ENCODE measurements at places on chromosomes 5 and 9.

DNA sequence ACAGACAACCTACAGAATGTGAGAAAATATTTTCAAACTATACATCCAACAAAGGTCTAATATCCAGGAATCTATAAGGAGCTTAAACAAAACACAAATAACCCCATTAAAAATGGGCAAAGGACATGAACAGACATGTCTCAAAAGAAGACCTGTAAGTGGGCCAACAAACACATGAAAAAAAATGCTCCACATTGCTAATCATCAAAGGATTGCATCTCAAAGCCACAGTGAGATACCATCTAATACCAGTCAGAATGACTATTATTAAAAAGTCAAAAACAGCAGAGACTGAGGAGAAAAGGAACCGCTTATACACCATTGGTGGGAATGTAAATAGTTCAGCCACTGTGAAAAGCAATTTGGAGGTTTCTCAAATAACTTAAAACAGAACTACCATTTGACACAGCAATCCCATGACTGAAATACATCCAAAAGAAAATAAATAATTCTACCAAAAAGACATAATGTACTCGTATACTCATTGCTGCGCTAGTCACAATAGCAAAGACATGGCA is 39.1 kb upstream of the C5orf63 start:
- DNase-seq, result no peak

DNA sequence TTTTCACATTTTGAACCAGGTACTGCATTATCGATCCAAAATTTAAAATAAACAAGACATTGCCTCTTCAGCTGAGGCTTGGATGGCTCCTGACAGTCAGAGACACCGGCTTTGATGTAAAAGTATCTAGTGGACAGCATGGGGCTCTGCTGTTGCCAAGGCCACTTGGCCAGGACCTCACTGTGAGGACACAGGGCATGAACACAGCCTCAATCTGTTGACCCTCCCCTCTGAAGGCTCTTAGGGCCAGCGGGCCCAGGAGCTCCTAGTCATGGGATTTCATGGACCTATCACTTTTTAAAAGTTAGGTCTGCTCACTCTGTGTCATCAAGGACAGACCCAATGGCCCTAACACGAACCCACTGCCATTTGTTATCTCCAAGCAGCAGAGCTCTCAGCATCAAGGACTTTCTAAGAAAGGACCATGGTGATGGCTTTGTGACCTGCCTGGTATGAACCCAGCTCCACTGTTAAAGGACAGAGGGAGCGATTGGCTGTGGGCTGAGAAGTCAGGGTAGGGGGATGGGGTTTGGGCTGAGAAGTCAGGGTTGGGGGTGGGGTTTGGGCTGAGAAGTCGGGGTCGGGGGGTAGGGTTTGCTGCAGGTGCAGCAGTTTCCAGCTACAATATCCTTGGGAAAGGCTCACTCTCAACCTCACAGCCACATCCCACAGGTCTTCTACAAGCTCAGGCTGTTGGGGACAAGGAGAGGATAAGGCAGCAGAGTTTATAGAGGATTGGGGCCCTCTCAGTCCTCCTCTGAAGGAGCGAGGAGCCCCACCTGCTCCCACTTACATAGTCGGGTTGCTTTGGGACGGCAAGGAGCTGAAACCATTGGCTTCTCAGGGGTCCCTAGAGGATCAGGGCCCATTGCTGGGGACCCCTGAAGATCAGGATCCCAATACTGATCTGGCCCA is 146.8 kb downstream of the BARX1 start:
- DNase-seq, result no peak

GRCh38 chr5:33650911-33651310 is 210.1 kb downstream of the TARS1 start:
- DNase-seq, result no peak

GRCh38 chr9:121830441-121831140 is 179.2 kb downstream of the DAB2IP start:
- no peak for DNase-seq

DNA sequence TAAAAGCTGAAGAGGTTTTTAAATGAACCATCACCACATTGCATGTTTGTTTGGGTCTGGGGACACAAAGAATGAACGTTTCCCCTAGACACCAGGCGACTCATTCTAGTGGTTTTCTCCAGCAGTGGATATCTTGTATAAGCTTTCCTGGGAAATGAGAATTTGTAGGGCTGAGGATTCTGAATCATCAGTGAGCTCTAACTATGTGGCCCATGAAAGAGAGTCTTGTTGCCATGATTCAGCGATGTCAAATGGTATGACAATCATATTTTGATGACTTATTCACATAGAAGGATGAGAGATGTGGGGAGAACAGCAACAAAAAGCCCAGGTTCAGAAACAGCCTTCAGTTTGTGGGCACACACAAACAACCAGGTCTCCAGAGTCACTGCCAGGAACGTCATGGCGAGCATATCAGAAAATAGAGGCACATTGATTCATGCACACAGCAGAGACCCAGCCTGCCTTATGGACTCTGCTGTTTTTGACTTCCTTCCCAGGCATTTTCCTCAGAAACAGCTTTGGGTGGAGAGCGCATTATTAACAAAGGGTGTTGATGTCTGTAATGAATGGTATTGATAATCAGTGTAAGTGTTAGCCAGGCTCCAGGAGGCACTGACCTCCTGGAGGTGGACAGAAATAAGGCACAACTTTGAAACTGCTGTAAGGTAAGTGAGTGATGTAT is 13.3 kb downstream of the ZNF474 start:
- DNase-seq, result no peak

DNA sequence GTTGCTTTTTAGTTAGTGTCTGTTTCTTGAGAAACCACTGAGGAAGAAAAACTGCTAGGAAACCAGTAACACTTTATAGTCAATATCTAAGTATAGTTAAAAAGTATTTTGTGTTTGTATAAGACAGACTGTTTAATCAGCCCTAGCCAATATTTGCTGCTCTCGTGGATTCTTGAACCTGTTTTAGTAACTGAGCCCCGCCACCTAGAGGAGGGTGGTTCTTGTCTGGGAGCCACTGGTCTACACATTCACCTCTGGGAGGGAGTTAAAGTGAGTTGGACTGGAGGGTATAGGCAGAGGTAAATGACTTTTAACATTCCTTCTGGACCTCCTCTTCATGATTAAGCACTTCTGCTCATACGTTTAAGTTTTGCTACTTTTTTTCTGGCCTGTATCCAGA is 117.2 kb downstream of the SPATA31D1 start:
- DNase-seq, result no peak

DNA sequence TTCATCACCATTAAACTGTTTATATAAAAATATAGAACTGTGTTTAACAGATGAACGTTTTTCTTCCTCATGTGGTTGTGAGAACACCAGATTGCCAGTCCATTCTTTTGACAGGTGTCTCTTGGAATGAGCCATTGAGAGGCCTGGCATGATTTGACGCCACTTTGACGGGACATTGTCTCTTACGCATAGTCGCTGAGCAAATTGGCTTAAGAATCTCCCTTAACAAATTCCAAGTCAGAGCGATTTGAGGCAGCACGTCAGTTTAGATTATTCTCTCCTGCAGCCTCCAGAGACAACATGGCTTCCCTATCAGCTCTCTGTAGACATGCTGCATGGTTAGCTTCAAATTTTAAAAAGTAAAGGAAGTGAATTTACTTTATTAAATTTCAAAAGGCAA is 510.7 kb upstream of the ACO1 start:
- no peak for DNase-seq

DNA sequence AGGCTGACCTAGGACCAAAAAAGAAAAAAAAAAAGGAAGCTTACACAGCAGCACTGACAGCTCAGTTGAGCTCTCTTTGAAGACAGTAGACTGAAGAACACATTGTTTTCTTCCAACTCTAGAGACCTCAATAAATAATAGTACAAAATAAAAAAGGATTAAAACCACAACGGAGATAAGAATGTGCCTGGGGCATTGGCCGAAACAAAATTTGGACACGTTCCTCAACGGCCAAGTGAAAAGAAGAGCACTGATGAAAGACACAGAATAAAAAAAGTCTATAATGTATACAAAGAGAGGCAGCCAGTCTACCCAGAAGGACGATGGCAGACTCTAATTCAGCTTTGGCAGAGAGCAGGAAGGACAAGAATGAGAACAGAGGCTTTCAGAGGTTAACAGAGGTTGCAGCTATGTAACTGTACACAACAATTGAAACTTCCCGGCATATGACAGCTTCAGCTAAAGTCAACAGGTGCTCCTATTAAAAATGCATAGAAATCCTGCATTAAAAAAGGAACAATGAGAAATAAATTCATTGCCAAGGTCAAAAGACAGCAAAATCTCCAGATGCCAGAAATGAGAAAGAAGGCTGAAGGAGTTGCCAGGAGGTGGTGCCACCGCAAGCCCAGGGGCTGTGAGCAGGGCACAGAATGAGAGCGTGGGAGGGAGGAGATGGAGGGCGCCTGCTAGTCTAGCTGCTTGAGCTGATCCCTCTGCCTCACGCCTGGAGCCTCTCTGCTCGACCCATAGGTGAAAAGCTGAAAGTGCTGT is 113.9 kb downstream of the DCP2 start:
- no peak for DNase-seq

- no peak for DNase-seq
These were observed 20.6 kb upstream of the PTGES start for GRCh38 chr9:129773262-129774048.

GRCh38 chr9:126330536-126330935 is 3.9 kb downstream of the MVB12B start:
- DNase-seq, result no peak

GRCh38 chr5:83551821-83552220 is 80.3 kb downstream of the VCAN start:
- no peak for DNase-seq

DNA sequence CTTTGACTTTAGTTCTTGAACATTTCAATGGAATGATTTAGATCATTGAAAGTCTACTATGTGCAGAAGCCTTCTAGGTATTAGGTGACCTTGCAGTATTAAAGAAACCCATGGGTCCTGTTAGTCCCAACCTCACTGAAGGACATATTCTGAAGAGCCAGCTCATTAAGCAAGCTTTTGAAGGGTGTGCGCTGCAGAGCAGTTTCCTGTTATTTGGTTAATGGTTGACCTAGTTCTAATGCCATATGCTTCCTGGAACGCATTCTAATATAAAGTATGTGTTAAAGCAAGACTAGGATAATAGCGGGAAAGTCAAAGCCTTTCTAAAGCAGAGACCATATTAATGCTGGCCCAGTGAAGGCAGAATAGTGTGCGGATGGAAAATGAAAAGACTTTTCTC is 20.1 kb downstream of the ZNF462 start:
- no peak for DNase-seq

DNA sequence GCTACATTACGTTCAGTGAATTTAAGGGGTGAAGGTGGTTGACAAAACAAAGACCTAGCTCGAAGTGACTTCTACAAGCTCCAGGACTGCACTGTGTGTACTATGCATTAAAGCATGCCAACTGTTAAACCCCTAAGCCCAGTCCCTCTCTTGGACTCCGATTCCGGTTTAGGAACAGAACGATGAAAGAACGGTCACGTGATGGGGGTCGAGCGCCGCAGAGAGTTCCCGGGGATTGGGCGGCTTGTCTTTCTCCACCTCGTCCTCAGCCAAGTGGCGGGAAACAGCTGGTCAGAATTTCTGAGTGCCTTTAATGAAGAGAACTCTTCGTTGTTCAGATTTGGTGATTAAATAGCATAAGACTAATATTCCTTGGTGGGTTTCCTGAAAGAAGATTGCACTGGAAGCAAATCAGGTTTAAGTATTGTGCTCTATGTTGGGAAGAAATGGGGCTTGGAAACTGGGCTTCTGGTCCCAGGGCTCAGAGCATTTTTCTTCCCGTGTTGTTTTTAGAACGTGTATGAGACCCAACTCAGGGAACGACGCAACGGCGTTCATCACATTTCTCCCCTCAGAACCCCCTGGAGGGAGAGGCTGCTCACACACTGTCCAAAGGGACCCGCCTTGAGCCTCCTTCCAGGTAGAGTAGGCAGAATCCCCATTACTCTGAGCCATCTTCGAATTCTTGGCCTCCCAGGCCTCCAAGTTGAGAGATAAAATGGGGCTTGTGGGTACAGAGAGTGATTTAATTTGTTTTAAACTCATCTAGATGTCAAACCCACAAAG is 25.3 kb downstream of the IRX2 start:
- no peak for DNase-seq

DNA sequence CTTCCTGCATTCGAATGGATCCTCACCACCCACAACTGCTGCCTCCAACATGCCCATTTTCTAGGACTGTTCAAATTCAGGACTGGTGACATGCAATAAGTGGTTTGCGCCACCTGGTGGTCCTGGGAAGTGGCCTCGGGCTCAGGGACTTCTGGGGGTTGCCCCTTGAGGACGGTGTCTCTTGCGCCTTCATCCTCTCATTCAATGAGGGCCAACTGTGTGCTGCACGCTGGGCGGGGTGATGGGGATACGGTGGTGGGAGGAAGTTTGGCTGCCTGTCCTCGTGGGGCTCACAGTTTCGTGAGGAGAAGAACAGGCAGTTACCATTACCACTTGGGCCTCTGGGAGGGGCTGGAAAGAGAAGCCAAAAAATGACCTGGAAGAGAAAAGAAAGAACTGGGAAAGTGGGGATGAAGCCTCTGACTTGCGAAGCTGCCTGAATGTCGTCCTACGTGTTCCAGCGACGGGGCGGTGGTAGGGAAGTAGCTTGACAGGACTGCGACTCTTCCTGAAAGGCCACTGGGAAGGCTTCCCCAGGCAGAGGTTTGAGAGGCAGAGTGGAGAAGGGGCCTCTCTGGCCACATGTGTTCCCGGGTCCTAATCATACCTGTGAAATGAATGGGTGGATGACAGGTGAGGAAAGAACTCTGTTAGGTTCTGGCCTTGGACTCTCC is 49.0 kb downstream of the PSD2 start:
- peak; percentile 43 for DNase-seq

- DNase-seq, result no peak
These were observed 5.9 kb downstream of the DNM1 start for GRCh38 chr9:128208946-128209669.

DNA sequence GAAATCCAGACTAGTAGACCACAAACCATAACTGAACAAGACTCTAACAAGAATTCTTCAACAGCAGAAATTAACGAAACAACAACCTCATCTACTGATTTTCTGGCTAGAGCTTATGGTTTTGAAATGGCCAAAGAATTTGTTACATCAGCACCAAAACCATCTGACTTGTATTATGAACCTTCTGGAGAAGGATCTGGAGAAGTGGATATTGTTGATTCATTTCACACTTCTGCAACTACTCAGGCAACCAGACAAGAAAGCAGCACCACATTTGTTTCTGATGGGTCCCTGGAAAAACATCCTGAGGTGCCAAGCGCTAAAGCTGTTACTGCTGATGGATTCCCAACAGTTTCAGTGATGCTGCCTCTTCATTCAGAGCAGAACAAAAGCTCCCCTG is 68.6 kb downstream of the VCAN start:
- DNase-seq, result no peak

GRCh38 chr5:2750026-2750757 is 1.3 kb downstream of the IRX2 start:
- no peak for DNase-seq

- no peak for DNase-seq
These were observed 76.3 kb downstream of the HSPA4 start for GRCh38 chr5:133128066-133128465.

- DNase-seq, result no peak
These were observed 512.7 kb upstream of the PAPPA start for GRCh38 chr9:115640887-115641286.

DNA sequence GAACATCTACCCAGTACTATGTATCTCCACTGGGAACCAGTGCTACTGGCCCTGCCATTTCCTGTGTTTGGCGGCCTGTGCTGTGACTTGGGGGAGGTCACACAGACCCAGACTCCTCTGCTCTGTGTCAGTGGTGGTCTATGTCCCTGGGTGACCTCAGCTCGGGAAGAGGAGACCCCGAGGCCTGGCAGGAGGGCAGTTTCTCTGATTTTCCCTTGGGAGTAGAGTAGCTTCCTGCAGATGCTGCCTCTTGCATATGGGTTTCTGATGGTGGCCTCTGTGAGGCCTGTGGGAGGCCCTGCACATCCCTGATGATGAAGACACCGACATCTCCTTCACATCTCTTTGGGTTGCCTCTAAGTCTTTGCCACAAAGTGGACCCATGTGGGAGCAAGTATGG is 13.0 kb upstream of the SMIM32 start:
- DNase-seq, result no peak

All from activated naive CD4-positive, alpha-beta T cell (primary cell).